Stimulated activated CD8-positive, alpha-beta memory T cell treated with anti-CD3 and anti-CD28 coated beads, Interleukin-2, amount 100 ng/mL, for 1 hour (primary cell): ENCODE measurements at places on chromosomes 7 and 10.

GRCh38 chr7:12222889-12223579, 11.9 kb downstream of the TMEM106B start:
- no peak for DNase-seq

GRCh38 chr10:24793648-24794379, 70.1 kb upstream of the ARHGAP21 start:
- DNase-seq = no peak

GRCh38 chr10:75358835-75359421, 42.6 kb downstream of the ZNF503 start:
- DNase-seq = no peak

GRCh38 chr7:35717013-35717412, 22.1 kb upstream of the HERPUD2 start:
- no peak for DNase-seq

- no peak for DNase-seq
Observed at GRCh38 chr10:44569193-44570091, 184.5 kb upstream of the CXCL12 start.

DNA sequence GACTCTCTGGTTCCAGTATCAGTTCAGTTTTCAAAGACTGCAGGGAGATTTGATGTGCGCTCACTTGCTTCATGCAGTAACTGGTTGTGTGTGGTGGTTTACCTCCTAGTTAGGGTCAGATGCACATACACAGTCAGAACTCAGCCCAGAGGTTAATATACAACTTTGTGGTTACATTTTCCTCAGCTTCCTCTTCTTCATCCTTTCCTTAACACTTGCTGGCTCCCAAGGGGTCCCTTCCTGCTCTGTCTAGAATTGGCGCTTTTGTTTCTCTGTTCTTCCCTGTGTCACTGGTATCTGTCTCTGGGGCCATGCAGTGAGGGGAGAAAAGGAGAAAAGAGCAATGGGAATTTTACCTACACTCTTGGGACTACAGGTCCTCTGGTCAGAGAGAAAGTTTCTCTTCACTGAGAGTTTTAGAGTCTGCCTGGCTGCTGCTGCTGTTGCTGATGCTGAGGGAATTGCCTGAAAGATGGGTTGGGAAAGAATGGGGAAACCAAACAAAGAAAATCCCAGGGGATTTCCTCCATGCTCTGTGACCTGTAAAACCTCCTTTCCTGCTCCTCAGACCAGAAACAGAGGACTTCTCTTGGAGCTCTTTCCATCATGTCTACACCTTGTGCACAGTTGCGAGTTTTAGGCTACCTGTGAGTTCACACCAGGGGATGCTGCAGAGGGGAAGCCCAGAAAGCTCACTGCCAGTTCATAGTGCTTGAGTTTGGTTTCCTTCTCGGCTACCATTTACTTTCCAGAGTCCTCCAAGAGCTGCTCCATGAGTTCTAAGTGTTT, 74.6 kb downstream of the WDFY4 start:
- no peak for DNase-seq
